ENCODE measurements at places on chromosomes 1 and 21. TPM values are rescaled to one million over a fixed set of nuclear protein-coding genes. Genes with fewer than 3 reads are reported as not detected.
A peak's percentile ranks its signal among the peaks of the same experiment; 100 is the strongest.

DNA sequence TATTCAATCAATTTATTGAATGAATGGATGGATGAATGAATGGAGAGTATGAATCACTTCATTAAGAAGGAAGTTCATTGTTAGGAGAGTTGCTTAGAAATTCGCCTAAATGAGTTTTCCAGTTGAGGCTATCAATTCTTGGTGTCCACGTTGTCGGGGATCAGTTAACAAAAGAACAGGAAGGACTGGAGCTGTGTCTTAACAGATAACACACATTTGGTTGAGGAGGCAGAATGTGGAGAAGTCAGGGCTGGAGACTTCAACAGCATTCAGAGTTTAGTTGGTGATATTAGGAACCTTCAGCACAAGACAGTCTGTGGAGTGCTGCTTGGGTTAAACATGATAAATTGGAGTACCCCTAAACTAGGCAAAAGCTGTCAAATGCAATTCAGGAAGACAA is 33.7 kb downstream of the ZBTB18 start:
- H3K27ac ChIP-seq = no peak overlapping the region
- no peak for DNase-seq
- H3K27me3 ChIP-seq = no peaks in the 10 kb centered on the region
- no peak overlapping the region for H3K4me3 ChIP-seq
- H3K4me1 ChIP-seq = no peaks in the 10 kb centered on the region
- no peaks in the 10 kb centered on the region for H3K36me3 ChIP-seq

The CHIT1 gene
- total RNA-seq = 0.30 TPM

DNA sequence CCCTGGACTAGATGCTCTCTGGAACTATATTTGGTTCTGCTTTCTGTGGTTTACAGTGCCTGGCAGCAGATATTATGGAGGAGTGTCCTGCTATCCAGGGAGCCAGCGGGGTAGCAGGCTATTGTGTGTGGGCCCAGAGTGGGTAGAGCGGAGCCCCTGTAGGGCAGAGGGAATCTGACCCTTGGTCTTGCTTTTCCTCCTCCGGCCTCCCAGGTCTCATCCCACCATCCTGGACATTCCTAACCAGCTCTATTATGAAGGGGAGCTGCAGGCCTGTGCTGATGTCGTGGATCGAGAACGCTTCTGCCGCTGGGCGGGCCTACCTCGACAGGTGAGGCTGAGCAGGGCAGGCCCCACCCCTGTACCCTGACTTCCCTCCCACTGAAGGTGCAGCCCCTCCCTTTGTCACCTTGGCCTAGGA is 9.1 kb downstream of the RHOC start:
- peaks cover 22% of the 10 kb centered on the region for H3K4me1 ChIP-seq
- no peaks in the 10 kb centered on the region for H3K27me3 ChIP-seq
- H3K36me3 ChIP-seq = peaks cover 5% of the 10 kb centered on the region
- H3K27ac ChIP-seq = no peak overlapping the region

DNA sequence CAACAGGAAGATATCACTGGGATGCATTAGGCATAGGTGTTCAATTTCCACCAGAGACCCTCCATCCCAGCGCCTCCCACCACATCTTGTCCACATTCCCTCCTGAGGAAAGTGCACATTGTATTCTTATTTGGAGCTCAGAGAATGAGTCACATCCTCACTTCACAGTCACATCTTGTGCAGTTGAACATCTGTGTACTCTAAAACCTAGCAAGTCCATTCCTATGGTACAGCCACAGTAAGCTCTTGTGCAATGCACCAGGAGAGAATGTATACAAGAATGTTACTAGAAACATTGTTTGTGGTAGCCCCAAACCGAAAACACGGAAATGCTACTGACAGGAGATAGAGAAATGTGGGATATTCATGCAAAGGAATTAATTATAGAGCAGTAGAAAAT is 1.6 kb upstream of the KDF1 start:
- no peak overlapping the region for H3K4me3 ChIP-seq
- H3K36me3 ChIP-seq = no peaks in the 10 kb centered on the region
- peaks cover 7% of the 10 kb centered on the region for H3K27me3 ChIP-seq
- H3K4me1 ChIP-seq = peaks cover 6% of the 10 kb centered on the region
- DNase-seq = no peak

DNA sequence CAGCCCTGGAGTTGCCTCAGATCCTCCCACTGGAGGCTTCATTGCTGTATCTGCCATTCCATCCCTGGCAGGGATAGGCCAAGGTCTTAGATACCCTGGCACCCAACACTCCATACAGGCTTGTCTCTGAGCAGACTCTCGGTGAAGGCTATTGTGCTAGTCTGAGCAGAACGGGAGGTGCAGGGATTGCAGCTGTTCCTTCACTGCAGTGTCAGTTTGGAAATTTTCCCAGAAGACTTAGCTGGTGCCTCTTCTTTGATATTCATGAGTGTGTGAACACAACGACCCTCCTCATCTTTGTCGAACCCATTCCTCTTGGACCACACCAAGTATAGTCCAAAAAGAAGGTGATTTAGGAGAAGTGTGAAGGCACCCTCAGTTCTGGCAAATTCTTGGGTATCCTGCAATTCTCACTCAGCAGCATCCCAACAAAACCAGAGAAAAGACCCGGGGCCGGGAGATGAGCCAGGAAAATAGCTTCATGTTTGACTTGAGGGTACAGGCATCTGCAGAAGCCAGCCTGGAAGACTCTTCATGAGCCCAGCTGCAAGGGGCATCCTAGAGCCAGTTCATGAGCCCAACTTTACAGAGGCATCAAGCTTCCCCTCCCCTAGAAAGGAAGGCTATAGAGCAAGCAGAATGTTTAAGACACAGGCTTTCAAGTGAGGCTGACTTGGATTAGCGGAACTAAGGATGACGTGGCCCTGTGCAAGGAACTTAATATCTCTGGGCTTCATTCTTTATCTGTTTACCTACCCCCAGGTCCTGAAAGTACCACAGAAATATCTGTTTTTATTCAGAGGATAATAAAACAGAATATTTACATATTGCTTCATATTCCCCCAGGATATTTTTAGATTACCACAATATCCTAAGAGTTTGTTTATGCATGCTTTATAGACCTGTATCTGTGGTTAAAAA is 38.8 kb upstream of the HAO2 start:
- H3K4me1 ChIP-seq = peaks cover 5% of the 10 kb centered on the region
- no peak for DNase-seq
- H3K36me3 ChIP-seq = no peaks in the 10 kb centered on the region
- H3K27me3 ChIP-seq = no peaks in the 10 kb centered on the region

- DNase-seq = no peak
- H3K4me3 ChIP-seq = no peak overlapping the region
- no peak overlapping the region for H3K27ac ChIP-seq
- no peaks in the 10 kb centered on the region for H3K4me1 ChIP-seq
- H3K36me3 ChIP-seq = no peaks in the 10 kb centered on the region
These were observed 83.8 kb downstream of the WDR3 start for GRCh38 chr1:118013336-118013735.

DNA sequence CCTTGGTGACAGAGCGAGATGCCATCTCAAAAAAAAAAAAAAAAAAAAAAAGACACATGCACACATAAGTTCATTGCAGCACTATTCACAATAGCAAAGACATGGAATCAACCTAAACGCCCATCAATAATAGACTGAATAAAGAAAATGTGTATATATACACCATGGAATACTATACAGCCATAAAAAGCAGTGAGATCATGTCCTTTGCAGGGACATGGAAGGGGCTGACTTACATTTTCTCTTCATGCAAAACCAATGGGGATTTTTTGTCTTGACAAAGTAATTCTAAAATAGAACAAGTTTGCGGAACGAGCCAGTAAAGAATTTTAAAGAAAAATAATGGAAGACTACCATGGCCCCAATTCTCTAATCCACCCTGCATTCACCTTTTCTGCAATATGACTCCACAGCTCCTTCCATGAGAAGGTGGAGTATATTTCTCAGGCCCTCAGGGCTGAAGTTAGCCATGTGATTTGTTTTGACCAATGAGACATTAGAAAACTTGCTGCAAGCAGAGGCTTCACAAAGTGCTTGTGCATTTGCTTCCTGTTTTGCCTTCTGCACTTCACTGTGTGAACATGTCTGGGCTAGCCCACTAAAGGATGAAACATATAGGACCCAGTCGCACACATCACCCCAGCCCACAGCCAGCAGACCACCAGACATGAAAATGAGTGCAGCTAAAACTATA is 78.8 kb upstream of the NR5A2 start:
- no peak for DNase-seq
- H3K4me1 ChIP-seq = no peaks in the 10 kb centered on the region
- H3K36me3 ChIP-seq = no peaks in the 10 kb centered on the region
- H3K27me3 ChIP-seq = no peaks in the 10 kb centered on the region
- H3K27ac ChIP-seq = no peak overlapping the region
- H3K4me3 ChIP-seq = no peak overlapping the region

DNA sequence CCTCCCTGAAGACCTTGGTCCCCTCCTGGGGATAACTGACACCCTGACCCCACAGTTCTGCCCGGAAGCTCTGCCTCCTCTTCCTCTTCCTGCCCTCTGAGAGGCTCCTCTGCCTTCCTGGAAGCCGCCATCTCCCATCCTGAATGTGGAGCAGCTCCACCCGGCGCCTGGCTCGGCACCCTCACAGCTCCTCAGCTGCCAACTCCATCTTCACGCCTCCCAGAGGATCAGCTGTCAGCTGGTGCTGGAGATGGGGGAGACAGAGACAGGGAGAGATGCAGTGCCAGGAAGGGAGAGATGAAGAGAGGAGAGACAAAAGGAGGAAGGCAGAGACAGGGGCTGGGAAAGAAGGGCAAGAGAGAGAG is 210.4 kb upstream of the CSF3R start:
- no peaks in the 10 kb centered on the region for H3K4me1 ChIP-seq
- H3K4me3 ChIP-seq = no peak overlapping the region
- no peaks in the 10 kb centered on the region for H3K27me3 ChIP-seq

- DNase-seq = no peak
- H3K27me3 ChIP-seq = no peaks in the 10 kb centered on the region
- no peak overlapping the region for H3K27ac ChIP-seq
- H3K36me3 ChIP-seq = no peaks in the 10 kb centered on the region
- H3K4me3 ChIP-seq = no peak overlapping the region
These were observed 533.9 kb downstream of the PLPP3 start for GRCh38 chr1:56045477-56045876.

The C1QC gene
- total RNA-seq = 80.9 TPM

- H3K36me3 ChIP-seq = no peaks in the 10 kb centered on the region
- H3K27me3 ChIP-seq = no peaks in the 10 kb centered on the region
- DNase-seq = peak; percentile 72
- no peak overlapping the region for H3K27ac ChIP-seq
These were observed 12.5 kb downstream of the TCP10L start for GRCh38 chr21:32572574-32573420.

- DNase-seq = no peak
- no peak overlapping the region for H3K27ac ChIP-seq
- no peak overlapping the region for H3K4me3 ChIP-seq
- H3K4me1 ChIP-seq = no peaks in the 10 kb centered on the region
- H3K27me3 ChIP-seq = no peaks in the 10 kb centered on the region
These were observed 28.9 kb downstream of the PRDM16 start for GRCh38 chr1:3097861-3098260.

The CFAP45 gene
- 0.30 TPM for total RNA-seq

DNA sequence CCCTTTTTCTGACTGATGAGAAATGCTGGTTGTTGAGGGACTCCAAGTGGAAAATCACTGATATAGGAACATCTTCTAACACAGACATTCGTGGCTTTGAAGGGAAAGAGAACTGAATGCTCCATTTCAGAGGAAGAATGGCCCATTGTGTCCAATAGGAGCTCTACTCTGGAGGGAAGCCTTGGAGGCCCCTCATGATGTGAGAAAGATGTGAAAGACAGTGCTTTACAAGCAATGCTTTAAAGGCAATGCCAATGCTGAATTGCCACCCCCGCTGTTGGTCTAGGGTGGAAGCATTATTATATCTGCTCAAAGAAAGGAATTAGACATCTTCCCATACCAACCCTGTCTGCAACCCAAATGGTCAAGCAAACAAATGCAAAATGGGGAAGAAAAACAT is 13.7 kb downstream of the NMNAT2 start:
- no peak overlapping the region for H3K27ac ChIP-seq
- H3K27me3 ChIP-seq = no peaks in the 10 kb centered on the region
- no peak for DNase-seq
- H3K4me1 ChIP-seq = no peaks in the 10 kb centered on the region
- no peaks in the 10 kb centered on the region for H3K36me3 ChIP-seq

The TMEM35B gene
- total RNA-seq = 19.3 TPM

- no peak overlapping the region for H3K4me3 ChIP-seq
- no peak for DNase-seq
- no peak overlapping the region for H3K27ac ChIP-seq
These were observed 14.0 kb upstream of the REN start for GRCh38 chr1:204180133-204180532.

The HSD3B2 gene
- 2.2 TPM for total RNA-seq

The EFNA1 gene
- 125 TPM for total RNA-seq

The LCE3E gene
- total RNA-seq = not detected

GRCh38 chr1:223125766-223126165 is 17.3 kb downstream of the TLR5 start:
- H3K27ac ChIP-seq = no peak overlapping the region
- no peak for DNase-seq
- H3K36me3 ChIP-seq = no peaks in the 10 kb centered on the region

DNA sequence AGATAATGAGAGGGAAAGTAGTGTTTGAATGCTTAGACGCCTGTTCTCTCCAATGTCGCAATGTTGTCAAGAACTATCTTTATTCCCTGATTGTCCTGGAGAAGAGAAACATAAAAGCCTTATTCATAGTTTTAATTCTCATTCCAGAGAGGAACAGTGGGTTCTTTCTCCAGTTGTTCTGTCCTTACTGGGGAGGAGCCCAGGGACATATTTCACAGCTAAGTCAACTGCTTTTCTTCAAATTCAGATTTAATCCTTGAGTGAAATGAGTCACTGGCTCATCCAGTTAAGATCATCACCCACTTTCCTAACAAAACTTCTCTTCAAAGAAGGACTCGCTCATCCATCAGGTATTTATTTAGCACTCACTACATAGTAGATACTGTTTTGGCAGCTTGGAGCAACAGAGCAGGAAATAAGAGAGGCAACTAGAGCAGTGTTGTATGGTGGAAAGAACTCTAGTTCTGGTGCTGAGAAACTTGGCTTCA is 365.7 kb upstream of the USP24 start:
- no peaks in the 10 kb centered on the region for H3K4me1 ChIP-seq
- H3K36me3 ChIP-seq = no peaks in the 10 kb centered on the region
- no peak for DNase-seq
- H3K27me3 ChIP-seq = no peaks in the 10 kb centered on the region
- no peak overlapping the region for H3K4me3 ChIP-seq
- no peak overlapping the region for H3K27ac ChIP-seq

DNA sequence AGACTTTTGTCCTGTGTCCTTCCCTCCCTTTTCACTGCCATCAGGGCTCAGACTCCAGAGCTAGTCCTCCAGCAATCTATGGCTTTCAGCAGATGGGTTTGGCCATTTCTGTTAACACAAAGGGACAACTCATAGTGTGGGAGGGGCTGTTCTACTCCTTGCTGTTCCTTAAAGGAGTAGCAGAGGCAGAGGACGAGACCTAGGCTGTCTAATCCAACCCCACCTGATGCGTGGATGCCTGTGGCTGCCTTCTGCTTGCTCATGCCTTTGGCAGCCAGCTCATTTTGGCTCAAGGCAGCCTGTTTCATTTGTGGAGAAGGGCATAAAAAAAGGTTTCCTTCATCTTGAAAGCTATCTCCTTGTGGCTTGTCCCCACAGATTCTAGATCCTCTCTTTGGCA is 27.0 kb downstream of the MFSD2A start:
- H3K4me1 ChIP-seq = no peaks in the 10 kb centered on the region
- peak; percentile 27 for DNase-seq
- H3K36me3 ChIP-seq = no peaks in the 10 kb centered on the region
- peak overlapping the region; percentile 84 for H3K27ac ChIP-seq
- H3K4me3 ChIP-seq = no peak overlapping the region

- no peak overlapping the region for H3K27ac ChIP-seq
- no peaks in the 10 kb centered on the region for H3K4me1 ChIP-seq
- no peak for DNase-seq
- H3K27me3 ChIP-seq = no peaks in the 10 kb centered on the region
- no peaks in the 10 kb centered on the region for H3K36me3 ChIP-seq
These were observed 764.4 kb downstream of the ADGRL2 start for GRCh38 chr1:82565146-82565545.

All from colonic mucosa (tissue), 4 donors.